ENCODE measurements at places on chromosomes 2 and 18.

- no peak for DNase-seq
These were observed 123.5 kb downstream of the INHBB start for GRCh38 chr2:120469426-120469825.

- no peak for DNase-seq
These were observed 888.4 kb downstream of the TSN start for GRCh38 chr2:122643725-122644329.

GRCh38 chr18:48922801-48923730 is 27.7 kb downstream of the SMAD7 start:
- no peak for DNase-seq

- no peak for DNase-seq
These were observed 270.4 kb downstream of the FIGN start for GRCh38 chr2:163465440-163465839.

GRCh38 chr2:144559242-144559641 is 39.3 kb upstream of the ZEB2 start:
- DNase-seq, result no peak

DNA sequence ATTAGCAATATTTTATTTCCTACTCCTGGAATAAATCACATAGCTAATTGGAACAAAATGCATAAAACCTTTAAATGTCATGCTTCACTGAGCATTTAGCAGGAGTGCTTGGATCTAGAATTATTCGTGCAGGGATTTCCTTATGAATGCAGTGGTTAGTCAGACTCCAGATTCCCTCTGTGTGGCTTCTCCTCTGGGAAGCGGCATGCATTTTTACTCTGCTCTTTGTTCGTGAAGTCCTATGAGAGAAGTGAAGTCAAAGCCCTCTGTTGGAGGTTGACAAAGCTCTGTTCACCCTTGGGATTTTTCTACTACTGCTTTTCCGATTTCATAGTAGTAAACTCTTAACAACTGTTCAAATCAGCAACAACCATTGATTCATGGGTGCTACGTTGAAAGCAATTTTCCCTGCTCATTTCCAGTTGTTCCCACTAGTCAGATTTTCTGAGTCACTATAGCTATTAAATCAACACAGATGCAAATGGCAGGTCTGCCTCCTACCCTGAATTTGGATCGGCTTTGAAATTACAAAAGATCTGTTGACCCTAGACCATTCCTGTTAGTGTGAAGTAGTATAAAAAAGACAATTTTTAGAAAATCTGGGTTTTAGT is 461.7 kb downstream of the STK39 start:
- no peak for DNase-seq

DNA sequence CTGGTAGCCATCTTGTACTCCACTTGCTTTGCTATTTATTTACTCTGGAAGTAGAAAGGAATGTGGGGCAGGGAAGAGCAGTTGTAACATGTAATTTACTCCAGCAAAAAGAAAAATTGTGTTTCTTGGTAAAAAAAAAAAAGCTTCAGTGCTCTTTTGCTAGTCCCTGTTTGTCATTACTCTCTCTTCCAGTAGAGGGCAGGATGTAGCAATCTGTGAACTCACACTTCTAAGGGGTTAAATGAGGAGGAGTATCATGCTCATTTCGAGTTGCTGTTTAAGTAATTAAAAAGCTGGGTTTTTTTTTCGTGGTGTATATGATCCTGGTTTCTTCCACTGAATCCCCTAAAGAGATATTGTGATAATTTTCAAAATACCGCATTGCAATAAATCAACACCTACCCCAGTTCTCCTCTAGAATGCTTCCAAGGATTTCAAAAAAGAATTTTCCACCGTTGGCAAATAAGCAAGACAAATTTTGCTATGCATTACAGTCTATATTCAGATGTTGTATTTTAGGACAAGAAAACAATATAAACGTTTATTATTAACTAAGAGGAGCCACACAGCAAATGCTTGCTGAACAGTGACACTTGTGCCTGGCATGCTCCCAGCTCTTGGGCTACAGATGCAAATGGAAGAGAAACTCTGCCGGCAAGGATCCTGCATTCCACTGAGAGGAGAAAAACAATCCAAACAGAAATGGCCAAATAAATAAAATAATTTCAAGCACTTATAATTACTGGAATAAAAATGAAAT is 261.6 kb downstream of the ASXL3 start:
- DNase-seq, result no peak

GRCh38 chr18:54004828-54005227 is 219.6 kb downstream of the MBD2 start:
- no peak for DNase-seq

- no peak for DNase-seq
These were observed 27.6 kb upstream of the SSB start for GRCh38 chr2:169771021-169771420.

DNA sequence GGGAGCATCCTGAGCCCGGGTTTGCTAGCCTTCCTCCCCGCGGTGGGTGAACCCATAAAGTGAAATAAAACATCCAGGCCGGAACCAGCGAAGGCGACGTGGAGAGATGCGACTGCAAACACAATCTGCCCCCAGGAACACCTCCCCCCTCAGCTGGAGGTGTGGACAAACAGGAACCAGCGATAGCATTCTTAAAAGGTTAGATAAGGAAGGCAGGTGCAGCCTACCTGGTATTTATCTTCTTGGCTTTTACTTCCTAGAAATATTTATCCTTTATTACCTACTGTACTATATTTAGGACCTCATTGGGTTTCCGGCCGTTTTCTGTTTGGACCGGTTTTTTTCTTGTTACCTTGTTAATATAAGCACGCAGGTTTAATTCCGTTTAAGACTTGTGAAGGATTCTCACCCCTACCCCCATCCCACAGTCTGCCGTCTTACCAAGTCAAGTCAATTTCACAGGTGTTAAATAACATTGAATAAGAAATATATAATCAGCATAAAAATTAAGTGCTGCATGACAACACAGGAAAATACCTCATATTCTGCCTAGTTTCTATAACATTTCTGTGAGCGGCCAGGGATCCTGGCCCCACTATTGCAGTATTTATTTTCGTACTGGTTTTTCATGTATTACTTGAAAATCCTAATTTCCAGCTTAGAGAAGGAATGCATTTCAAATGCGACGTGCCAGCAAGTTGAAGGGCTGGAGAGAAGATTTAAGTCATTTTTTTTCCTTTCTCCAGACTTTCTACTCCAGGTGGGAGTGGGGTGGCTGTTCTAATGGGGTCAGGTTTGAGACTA is 224.0 kb upstream of the ID2 start:
- peak; percentile 19 for DNase-seq

GRCh38 chr2:197893403-197894177 is 89.2 kb downstream of the PLCL1 start:
- no peak for DNase-seq

GRCh38 chr2:129882476-129882875 is 97.0 kb upstream of the RAB6C start:
- DNase-seq, result no peak

DNA sequence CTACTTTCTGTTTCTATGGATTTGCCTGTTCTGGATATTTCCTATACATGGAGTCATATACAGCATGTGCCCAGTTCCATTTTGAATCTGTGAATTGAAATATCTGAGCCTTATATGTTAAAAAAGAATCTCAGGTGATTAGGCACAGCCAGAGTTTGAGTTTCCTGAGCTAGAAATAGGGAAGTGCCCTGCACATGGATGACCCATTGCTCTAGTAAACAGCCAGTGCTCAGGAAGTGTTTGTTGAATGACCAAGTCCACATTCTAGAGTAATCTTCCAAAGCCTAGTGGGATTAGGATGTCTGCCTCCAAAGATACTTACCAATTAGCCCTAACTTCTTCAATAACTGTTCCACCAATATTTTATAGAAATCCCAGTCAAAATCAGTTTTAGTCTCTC is 165.8 kb downstream of the SETBP1 start:
- no peak for DNase-seq

GRCh38 chr2:17749753-17750438 is 3.7 kb downstream of the SMC6 start:
- peak; percentile 63 for DNase-seq

GRCh38 chr2:219247678-219248642 is 2.7 kb downstream of the STK16 start:
- peak; percentile 87 for DNase-seq

- DNase-seq, result no peak
These were observed 3.2 kb downstream of the CNNM3 start for GRCh38 chr2:96819128-96819875.

GRCh38 chr2:98121149-98121548 is 34.2 kb downstream of the VWA3B start:
- no peak for DNase-seq

GRCh38 chr2:200747668-200748618 is 63.8 kb upstream of the BZW1 start:
- no peak for DNase-seq

GRCh38 chr2:235170536-235171521 is 219.0 kb downstream of the SH3BP4 start:
- DNase-seq, result no peak

- no peak for DNase-seq
These were observed 3.9 kb upstream of the DCTN1 start for GRCh38 chr2:74384051-74384450.

DNA sequence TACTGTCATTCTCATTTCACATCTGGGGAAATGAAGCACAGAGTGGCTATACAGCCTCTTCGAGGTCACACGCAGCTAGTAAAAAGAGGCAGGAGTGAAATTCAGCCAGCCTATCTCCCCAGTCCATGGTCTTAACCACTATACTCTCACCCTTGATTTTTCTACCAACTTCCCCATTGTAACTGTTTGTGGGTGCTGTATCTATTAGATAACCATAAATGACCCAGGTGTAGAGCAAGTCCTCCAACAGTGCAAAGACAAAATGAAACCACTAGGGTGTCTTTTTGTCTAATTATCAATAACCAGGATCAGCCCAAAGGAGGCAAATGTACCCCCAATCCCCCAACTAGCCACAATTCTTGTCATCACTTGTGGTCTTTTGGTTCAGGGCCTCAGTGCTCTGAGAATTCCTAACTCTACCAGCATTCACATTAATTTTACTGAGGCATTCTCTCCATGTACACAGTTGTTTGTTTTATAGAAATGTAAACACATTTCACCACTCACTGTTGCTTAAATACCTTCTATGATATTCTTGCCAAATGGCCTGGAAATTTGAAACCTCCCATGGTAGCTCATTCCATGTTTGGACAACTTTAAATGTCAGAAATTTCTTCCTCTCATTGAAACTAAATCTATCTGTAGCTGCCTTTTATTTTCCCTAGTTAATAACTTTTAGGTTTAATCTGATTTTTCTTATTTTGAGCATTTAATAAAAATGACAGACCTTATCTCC is 58.7 kb downstream of the SLC40A1 start:
- no peak for DNase-seq

DNA sequence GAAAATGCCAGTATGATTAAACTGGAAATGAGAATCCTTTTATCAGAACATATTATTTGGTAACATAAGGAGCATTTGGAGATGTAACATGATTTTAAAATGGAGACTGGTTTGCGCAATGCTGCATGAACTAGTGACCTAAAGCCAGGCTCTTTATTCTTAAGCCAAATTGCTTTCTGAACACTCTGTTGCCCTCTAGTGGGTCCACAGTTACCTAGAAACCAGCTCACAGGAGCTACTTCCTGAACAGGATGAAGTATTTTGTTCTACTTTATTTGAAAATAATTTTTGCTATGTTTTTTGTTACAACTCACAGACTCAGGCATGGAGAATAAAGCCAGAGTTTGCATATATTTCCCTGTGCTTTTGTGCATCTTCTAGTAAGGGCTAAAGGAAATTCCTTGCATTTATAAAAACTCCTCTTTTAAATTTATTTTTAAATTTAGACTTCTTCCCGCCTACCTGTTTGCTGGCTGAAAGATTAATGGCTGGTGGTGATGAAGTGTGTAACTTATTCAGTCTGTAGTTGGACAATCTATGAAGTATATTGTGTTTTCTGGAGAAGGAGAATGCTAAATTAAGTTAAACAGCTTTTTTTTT is 146.7 kb downstream of the PARD3B start:
- DNase-seq, result no peak

GRCh38 chr2:10305254-10305635 is 2.5 kb downstream of the HPCAL1 start:
- peak; percentile 70 for DNase-seq

DNA sequence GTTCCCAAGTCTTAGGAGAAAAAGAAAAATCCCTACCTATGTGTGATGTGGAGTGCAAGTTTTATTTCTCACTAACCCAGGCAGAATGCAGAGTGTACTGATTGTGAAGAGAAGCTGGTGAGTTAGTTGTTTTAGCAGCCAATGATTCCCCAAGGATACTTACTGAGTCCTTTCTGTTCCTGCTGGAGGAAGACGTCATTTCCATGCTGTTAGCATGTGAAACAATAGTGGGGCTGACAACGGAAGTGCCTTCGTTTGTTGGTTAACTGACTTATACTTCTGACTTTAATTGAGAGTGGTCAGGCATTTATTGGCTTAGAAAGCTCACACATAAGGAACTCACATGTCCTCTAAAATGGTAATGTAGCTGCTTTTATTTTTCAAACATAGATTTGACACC is 180.6 kb downstream of the MC4R start:
- DNase-seq, result no peak

GRCh38 chr18:9771977-9772660 is 64.0 kb downstream of the RAB31 start:
- no peak for DNase-seq

DNA sequence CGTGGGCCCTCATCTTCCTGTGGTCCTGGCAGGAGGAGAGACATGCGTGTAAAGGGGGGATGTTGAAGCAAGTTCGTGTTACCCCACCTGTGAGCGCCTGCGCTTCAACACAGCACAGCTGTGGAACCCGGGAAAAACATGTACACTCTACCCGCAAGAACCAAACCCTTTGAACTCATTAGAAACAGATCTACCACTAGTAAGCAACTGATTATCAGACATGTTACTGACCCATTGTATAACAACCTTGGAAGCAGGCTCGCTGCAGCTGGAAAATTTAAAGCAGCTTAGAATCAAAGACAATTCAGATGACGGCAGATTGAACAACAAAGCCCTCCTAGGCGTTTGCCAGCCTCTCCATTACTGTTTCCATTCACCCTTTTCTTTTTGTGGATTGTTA is 771.7 kb upstream of the SALL3 start:
- DNase-seq, result no peak

DNA sequence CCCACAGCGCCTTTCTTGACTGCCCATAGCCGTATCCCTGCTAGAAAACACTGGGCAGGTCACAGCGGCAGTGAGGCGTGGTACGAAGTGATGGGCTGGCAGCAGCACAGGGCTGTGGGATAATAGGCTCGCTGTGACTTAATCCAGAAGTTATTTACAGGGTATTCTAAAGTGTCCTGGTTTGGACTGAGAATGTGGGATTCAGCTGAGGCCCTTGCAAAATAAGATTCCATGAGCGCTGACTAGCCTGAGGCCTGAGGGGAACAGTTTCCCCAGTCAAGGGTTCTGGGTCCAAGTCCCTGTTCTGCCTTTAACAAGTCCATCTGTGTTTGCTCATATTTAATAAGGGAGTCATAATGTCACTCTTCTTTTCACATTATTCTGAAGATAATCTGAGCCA is 34.6 kb downstream of the SETBP1 start:
- no peak for DNase-seq

DNA sequence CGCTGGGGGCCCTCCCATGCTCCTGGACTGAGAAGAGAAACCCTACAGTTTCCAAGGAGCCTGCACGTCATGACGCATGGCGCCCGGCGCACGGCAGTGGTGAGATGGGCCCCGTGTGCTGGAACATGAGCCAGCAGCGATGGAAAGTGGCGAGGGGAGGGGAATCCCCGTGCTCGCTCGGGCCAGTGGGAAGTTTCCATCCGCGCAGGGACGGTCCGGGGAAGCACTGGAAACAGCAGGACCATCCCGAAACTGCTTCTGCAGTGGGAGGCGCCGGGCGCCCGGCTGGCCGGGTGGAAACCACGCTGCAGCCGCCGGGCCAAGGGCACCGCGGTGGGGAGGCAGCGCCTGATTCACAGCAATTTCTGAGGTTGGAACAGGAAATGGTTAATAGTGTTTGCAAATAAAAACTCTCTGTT is 4.9 kb upstream of the PDCD1 start:
- peak; percentile 69 for DNase-seq

Measured in CD4-positive, CD25-positive, alpha-beta regulatory T cell (primary cell).